Effector CD8-positive, alpha-beta T cell (primary cell): ENCODE measurements at places on chromosomes 1 and 21.

- no peak for DNase-seq
These were observed 2.8 kb upstream of the ZC3H12A start for GRCh38 chr1:37471345-37472231.

DNA sequence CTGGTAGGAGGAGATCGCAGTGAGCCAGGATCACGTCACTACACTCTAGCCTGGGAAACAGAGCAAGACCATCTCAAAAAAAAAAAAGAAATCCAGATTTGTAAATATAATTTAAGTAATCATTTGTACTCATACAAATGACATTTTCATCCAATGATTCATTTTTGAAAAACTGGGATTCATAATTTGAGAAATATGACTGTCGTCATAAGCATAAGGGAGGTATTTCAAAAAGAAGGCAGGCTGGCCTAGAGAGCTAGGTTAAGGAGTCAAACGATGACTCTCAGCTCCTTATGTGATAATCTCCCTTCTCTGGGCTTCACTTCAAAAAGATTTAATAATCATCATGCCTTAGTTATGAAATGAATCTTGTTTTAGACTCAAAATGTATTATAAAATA lies 2.3 kb downstream of the GART start:
- no peak for DNase-seq

DNA sequence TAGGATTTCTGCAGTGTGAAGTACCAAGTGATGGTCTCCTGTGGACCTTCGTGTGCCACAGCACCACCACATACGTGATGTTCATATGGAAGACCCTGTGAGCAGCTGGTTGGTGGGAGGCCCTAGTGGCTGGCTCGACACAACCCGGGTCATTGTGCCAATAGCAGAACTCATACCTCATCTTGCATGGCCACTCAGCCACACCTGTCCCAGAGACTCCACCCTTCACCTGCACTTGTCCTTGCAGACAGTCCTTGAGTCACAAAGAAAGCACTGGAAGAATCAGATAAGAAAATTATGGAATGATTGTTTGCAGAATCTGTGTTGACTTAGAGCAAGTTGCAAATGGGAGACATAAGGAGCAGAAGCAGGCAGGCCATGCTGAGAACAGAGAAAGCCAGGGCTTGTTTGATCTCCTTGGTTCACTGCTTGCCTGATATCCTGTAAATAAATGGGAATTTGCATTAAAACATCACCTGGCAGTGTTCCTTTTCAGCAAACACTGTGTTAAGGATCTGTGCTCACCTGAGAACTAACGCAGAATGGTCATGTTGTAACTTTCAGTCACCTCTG lies 307.7 kb downstream of the SIPA1L2 start:
- no peak for DNase-seq

DNA sequence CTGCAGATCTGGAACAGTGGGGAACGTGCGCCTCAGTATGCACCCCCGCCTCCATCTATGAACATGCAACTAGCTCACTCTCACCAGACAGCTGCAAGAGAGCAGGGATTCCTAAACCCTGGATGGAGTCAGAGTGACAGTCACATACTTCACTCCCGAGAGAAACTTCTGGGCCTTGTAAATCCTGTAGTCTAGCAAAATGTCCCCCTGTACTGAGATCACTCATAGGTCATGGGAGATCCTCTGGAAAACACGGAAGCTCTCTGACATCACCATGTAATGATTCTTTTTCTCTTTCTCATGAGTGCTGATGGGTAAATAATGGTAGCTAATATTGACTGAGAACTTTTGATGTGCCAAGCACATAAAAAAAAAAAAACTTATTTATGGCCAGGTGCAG lies 23.4 kb upstream of the TARDBP start:
- no peak for DNase-seq

- DNase-seq, result no peak
These were observed 73.2 kb upstream of the B3GALT2 start for GRCh38 chr1:193259636-193260035.

DNA sequence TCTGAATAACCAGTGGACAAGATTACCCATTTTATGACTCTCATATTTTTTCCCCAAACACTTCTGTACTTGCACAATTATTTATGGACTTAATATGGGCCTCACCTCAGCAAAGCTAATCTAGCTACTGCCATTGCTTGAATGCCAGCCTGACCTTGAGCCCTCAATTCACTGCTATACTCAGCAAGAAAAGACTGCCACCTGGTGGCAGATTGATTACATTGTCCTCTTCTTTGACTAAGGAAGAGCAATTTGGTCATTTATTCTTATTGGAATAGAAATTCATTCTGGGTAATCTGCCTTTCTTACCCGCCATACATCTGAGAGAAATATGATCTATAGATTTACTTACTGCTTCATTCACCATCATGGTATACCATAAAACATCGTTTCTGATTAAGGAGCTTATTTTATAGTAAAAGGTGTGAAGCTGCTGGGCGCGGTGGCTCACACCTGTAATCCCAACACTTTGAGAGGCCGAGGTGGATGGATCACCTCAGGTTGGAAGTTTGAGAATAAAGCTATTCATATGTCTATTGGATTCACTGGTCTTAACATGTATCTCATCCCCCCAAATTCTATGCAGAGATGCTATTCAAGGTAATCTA lies 32.9 kb upstream of the DIPK1A start:
- DNase-seq, result peak; percentile 59

DNA sequence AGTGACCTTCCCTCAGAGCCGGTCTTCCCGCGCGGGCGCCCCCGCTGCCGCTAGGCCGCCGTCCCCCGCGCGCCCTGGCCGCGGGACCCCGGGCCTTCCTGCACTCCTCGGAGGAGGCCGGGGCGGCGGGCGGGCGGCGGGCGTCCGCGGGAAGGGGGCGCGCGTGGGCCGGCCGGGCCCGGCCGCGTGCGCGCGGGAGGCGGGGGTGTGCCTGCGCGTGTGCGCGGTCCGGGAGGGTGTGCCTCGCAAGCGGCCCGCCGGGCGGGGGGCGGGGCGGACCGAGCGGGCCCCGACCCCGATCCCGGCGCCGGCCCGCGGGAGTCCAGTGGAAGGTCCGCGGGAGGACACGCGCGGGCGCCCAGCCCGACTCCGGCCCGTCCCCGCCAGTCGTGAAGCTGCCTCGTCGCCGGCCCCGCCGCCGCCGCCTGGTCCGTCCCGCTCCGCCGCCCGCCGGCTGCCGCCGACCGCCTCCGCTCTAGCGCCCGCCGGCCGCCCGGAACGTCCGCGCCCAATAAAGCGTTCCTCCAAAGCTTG lies 438 bp downstream of the MRPS6 start:
- peak; percentile 30 for DNase-seq

DNA sequence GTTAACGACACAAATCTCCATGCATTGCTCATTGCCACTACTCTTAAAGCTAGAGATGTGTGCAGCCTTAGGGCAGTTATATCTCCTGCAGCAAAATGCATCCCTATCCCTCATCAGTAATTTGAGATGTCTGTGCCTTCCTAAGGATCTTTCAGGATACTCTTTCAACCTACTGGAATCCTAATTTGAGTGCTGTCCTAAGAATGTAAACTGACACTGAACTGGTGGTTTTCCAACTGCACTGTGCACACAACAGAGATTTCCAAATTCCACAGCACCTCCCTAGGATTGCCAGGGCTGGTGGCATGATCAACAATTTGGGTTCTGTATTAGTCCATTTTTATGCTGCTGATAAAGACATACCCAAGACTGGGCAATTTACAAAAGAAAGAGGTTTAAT lies 193.9 kb downstream of the LTN1 start:
- no peak for DNase-seq

DNA sequence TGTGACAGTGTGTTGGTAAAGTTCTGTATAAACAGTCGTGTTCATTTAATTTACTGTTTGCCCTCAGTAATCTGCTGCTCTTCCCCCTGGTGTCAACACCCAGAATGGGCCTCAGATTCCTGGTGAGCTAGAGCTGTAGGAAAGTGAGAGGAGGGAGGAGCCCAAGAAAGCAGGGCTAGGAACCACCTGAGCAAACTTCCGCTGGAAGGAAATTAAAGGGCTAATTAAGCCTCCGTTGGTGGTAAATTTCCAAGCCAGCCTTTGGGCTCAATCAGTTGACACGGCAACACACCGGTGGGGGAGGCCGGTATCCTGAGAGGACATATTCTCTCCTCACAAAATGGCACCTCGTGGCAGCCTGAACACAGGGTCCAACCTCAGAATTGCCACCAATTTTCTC lies 32.9 kb downstream of the RAB3B start:
- no peak for DNase-seq

DNA sequence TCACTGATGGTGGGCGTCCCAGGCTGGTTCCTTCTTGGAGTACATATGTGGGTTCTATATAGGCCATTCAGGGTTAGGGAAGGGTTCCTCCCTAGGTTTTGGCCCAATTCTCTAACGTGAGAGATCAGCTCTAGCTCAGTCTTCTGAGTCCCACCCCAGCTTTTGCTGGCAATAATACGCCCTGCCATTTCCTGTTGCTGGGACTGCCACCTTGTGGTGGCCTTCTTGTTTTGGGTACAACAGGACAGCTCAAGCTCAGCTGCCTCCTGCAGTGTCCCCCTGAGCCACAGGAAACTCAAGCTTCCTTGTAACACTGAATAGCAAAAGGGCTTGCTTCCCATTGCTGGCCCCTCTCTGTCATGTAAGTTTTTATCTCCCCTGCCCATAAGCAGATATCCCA lies 77.8 kb downstream of the BACH1 start:
- peak; percentile 10 for DNase-seq
